G401 (cell line): ENCODE measurements at places on chromosomes 2 and 18.
A peak's percentile ranks its signal among the peaks of the same experiment; 100 is the strongest.

GRCh38 chr2:54803783-54804751 is 80.6 kb downstream of the EML6 start:
- peak; percentile 83 for DNase-seq

DNA sequence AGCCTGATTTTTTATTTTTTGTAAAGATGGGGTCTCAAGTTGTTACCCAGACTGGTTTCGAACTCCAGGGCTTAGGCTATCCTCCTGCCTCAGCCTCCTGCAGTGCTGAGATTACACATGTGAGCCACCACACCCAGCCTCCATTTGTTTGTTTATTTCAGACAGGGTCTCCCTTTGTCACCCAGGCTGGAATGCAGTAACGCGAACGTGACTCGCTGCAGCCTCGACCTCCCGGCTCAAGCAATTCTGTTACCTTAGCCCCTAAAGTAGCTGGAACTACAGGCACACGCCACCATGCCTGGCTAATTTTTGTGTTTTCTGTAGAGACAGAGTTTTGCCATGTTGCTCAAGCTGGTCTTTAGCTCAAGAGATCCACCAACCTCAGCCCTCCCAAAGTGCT is 27.2 kb downstream of the UBXN4 start:
- DNase-seq = no peak

DNA sequence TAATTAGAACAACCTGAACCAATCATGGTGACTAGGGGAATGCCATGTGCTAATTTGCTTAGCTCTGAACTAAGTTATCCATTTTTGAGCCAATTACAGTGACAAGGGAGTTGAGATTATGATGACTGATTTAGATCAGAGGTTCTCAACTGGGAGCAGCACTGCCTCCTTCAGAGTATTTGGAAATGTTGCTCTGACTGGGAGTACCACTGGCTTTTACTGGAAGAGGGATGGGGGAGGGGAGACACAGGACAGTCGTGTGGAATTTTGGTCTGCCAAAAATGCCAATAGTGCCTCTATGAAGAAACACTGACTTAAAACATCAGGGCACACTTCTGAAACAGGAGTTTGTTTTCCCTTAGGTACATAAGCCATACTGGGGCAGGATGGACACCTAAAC is 48.1 kb upstream of the VPS54 start:
- no peak for DNase-seq

DNA sequence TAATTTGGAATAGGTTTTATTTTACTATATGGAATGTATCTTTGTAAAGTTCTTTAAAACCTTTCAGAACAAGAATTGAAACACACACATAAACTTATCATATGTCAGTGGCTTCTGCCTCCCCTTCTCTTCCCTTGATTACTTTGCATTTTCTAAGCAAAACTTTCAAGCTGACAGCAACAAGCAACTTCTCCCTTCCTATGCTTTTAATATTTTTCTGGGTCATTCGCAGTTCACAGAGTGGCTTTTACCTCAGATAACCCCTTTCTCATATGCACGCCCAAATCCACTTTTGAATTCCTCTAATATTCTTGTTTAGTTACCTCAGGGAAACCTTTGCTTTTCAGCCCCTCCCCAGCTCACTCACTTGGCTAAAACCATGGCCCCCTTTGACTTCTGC is 36.7 kb upstream of the CDC42EP3 start:
- DNase-seq = no peak

DNA sequence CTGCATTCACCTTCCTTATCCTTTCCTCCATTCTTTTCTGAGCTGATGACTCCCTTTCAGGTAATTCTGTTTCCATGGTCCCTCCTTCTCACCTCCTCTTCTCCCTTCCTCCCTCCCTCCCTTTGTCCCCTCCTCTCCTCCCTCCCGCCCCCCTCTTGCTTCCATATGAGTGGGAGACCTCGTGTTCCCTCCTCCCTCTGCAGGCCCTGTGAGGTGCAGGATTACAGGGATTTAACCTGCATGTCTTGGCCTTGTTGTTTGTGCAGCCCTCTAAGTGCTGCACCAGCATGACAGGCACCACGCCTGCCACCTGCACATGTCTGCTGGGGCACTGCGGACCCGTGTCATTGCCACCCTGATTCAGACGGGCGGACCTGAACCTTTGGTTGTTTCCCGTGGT is 103.1 kb downstream of the SNTG2 start:
- no peak for DNase-seq

DNA sequence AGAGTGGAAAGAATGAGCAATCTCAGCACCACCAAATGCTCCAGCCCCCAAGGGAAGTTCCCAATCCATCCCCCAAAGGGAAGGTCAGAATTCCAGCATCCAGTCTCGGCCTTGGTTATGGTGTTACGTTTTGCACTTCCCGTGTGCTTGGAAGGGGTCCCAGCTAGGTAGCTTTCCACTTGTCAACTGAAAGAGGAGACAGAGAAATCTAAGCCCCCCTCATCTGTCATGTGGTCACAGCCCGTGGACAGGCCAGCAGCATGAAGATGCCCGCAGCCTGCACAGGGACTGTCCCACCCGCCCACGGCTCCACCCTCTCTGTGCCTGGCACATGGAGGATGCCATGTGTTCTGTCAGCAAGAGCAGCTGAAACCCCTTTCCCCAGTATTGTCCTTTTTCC is 32.1 kb downstream of the RHOB start:
- no peak for DNase-seq

- no peak for DNase-seq
Observed at GRCh38 chr2:238975408-238975807, 127.5 kb downstream of the TWIST2 start.

DNA sequence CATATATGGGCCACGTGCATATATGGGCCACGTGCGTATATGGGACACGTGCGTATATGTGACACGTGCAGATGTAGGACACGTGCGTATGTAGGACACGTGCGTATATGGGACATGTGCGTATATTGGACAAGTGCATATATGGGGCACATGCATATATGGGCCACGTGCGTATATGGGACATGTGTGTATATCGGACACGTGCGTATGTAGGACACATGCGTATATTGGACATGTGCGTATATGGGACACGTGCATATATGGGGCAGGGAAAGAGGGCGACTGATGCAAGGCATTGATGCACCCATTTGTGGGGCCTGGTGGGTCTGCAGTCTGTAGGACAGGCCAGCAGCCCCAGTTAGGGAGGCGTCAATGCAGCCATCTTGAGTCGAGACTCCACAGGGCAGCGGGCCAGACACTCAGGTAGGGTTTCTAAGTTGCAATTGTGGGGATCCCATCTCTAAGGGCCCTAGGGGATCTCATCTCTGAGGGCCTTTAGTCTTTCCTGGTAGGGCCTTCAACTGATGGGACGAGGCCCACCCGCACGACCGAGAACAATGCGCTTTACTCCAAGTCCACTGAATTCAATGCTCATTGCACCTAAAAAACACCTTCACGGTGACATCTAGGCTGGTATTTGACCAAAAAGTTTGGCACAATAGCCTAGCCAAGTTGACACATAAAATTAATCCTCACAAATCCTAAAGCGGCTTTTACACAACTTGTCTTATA is 92.3 kb upstream of the ZNF516 start:
- no peak for DNase-seq

GRCh38 chr2:191679818-191680600 is 2.1 kb downstream of the NABP1 start:
- no peak for DNase-seq

DNA sequence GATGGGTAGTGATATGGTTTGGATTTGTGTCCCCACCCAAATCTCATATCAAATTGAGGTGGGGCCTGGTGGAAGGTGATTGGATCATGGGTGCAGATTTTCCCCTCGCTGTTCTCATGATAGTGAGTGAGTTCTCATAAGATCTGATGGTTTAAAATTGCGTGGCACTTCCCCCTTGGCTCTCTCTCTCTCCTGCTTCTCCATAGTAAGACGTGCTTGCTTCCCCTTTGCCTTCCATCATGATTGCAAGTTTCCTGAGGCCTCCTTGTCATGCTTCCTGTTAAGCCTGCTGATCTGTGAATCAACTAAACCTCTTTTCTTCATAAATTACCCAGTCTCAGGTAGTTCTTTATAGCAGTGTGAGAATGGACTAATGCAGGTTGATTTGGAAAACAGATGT is 223.2 kb upstream of the APCDD1 start:
- DNase-seq = no peak

DNA sequence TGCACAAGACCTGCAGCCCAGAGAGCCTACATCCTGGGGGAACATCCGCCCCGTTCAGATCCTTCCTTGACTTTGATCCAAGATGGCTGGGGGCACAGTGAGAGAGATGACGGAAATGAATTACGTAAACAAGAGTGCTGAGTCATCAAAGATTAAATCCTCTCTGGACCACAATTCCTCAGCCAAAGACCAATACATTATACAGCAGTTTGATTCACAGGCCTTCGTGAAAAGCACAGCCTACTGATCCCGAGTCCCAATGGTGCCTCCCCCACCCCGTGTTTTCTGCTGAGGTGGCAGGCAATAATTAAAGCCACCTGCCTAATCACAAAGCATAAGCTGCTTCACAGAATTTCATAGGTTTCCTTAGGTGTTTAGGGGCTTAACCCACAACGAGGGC is 43.0 kb downstream of the MYO5B start:
- no peak for DNase-seq

GRCh38 chr2:28613633-28614501 is 118.0 kb downstream of the PLB1 start:
- no peak for DNase-seq

DNA sequence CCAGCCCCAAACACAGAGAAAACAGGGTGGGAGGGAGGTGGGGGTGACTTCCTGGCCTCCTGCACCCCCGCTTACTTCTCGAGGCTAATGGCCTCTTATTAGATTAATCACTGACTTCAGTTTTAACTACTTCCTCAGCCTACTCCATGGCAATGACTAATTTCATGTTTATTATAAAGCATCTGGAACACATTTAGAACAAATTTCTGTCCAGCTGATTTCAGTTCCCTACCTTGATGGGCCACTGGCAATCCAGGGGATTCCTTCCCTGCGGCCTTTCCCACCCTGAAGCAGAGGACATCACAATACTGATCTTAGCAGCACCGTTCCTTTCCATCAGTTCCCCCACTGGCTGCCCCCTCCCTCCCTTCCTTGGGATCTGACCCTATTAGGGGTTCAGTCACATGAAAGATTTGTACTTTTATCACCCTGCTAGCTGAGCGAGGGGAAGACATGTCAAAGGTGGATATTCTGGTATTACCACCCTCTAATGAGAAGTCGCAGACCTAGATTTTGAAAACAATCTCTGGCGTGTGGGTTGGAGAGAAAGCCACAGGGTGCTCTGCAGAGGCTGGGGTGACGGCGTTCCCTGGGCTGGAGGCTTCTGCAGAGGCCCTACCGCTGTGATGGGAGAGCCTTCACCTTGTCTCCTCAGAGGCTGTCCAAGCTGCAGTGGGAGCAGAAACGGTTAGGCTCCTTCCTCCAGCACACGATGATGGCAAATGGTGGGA is 67.6 kb downstream of the KIAA2012 start:
- DNase-seq = no peak

GRCh38 chr2:54915101-54915500 is 135.2 kb downstream of the RTN4 start:
- peak; percentile 87 for DNase-seq

DNA sequence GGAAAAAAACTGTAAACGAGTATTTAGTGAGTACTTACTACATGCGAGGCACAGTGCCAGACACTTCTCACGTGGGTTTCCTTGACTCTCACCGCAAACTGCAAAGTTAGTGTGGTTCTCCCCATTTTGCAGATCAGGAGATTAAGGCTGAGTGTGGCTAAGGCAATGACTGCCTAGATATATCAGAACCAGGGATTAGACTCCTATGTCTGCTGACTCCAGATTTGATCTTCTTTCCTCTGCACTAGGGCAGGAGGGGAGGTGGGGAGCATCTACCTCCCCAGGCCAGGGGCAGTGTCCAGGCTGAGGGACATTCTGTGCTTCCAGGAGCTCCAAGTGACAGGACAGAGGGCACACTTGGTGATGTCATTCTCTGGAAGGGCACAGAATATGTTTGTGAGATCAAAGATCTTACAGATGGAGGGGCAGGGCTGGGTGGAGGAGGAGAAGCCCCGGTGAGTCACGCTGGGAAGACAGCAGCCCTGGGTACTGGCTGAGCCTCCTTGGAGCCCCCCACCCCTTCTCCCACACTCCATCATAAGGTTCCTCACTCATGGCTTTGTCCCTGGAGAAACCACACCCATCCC is 92.4 kb downstream of the RHOB start:
- DNase-seq = no peak

DNA sequence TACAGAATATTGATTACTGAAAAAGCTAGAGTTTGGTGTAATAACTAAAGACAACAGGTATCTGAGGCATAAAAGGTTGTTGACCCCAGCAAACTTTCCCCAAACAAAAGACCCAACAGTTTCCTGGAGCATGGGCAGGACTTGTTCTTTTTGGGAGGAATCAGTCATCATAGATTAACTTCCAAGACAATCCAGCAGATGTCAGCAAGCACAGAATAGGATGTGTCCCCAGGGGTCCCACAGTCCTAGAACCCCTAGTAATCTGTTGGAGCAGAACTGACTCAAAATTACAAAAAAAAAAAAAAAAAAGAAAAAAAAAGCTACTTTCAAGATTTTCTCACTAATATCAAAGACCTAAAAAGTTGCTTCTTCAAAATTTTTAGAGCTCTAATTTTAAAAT is 564.7 kb upstream of the SLC39A10 start:
- DNase-seq = no peak
